ENCODE measurements at places on chromosomes 3 and 15.
A peak's percentile ranks its signal among the peaks of the same experiment; 100 is the strongest.

GRCh38 chr3:74423867-74424266, 190.6 kb downstream of the CNTN3 start:
- DNase-seq, result no peak

DNA sequence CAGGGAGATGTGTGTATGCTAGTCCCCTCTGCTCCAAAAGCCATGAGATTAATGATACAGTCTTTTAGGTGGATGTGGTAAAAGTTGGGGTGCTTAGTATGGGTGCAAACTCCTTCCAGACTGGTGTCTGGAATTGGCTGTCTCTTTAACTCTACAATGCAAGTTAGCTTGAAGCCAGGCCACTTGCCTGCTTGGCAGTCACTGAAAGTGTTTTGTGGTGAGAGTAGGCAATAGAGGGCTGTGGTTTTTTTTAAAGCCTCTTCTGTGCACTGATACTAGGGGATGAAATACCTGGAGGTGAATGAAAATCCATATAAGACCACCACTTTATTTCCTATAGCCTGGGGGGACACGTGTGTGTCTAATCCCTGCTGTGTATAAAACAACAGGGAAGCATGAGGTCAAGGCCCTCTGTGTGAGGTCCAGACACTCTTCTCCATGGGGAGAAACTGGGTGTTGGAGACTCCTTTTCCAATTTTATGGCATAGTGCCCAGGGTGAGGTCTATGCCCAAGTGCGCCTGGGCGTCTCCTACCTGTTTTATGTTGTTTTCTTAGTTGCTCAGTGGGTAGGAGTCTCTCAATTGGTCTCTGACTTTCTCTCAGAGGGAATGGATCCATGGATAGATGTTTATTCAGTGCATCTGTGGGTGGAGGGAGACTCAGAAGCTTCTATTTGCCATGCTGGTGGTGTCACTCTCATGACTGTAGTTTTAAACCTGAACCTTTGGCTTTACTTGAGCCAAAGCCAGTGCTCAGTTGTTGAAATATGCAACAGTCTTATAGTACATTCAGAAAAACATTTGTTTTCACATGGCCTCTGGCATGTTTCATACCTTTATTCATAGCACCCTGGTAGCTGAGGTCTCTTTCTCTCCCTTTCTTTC, 327.8 kb upstream of the ATP11B start:
- DNase-seq, result no peak

GRCh38 chr3:3089017-3089416, 21.2 kb downstream of the IL5RA start:
- no peak for DNase-seq

- no peak for DNase-seq
Measured at GRCh38 chr3:158086776-158087175, 19.4 kb downstream of the SHOX2 start.

- DNase-seq, result no peak
Measured at GRCh38 chr15:89144491-89144890, 56.2 kb downstream of the ABHD2 start.

DNA sequence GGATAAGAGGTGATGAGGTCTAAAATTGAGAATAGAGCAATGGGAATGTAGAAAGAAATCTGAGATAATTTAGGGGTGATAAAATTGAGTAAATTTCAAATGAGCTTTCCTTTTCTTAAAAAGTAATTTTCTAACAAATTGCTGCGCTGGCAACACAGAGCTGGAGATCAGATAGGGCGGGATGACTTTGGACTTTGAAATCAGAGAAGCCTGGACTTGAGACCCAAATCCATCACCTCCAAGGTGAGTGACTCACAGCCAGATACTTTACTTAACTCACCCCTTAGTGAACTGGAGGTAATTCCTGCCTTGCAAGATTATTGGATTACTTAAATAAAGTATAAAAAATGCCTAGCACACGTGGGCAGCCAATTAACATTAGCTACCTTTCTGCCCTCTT, 80.8 kb downstream of the P2RY1 start:
- peak; percentile 72 for DNase-seq

- no peak for DNase-seq
Measured at GRCh38 chr15:68346979-68347378, 69.4 kb downstream of the FEM1B start.

GRCh38 chr15:76815421-76815820, 89.7 kb downstream of the SCAPER start:
- DNase-seq, result no peak

GRCh38 chr3:189122526-189123205, 49.1 kb upstream of the TPRG1 start:
- no peak for DNase-seq

DNA sequence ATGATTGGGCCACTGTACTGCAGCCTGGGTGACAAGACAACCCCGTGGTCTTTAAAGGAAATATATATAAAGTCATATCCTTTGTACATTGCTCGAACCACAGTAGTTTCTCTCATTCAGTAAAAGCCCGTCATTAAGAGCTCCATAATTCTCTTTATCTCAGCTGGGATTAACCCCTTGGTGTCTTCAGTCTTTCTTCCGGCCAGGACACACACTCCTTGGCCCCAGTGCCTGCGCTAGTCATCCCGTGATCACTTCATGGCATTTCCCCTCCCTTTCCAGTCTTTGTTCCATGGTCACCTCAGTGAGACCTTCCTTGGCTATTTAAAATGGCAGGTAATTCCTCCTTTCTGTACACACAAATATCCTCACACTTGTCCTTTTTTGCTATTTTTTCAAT, 3.3 kb downstream of the RPL35A start:
- no peak for DNase-seq

- peak; percentile 53 for DNase-seq
Measured at GRCh38 chr3:59052803-59053411, 3.1 kb upstream of the CFAP20DC start.

DNA sequence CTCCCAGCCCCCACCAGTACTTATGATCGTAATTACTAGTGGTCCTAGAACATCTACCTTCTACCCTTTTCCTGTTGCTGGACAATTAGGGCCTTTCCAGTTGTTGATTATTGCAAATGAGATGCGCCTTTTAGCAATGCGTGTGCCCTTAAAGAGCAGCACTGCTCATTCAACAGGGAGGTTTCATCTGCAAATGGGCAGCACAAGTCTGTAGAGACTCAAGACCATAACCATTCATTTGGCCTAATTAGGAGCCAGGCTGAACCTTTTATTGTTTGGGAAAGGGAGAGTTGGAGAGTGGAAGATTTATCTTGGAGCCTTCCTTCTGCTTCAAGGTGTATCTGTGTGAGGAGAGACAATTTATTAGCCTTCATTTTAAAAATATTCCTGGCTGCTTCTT, 42.3 kb downstream of the BOC start:
- no peak for DNase-seq

- DNase-seq, result no peak
Measured at GRCh38 chr3:162677475-162677874, 1180.9 kb downstream of the OTOL1 start.

DNA sequence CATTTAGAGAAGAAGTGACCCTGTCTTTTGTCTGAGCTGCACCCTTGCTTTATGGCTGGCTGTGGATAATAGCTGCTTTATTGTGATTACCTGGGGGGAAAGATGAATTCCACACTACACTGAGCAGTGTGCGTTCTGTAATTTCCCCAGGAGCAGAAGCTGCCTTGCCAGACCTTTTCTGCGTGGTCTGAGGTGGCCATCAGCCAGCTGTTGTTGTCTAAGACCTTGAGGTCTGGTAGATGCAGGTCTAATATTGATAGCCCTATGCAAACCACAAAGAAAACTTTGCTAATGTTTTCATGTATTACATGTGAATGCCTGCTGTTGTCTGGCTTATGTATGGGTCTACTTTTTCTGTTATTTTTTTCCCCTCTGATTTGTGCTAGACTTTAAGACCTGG, 144.6 kb downstream of the THSD4 start:
- no peak for DNase-seq

GRCh38 chr3:43161684-43162229, 55.9 kb upstream of the POMGNT2 start:
- DNase-seq, result no peak
